ENCODE measurements at places on chromosomes 13 and 19. TPM values are rescaled to one million over a fixed set of nuclear protein-coding genes. Genes with fewer than 3 reads are reported as not detected.

GRCh38 chr13:56713656-56714055, 427.1 kb upstream of the PRR20A start:
- no peak for DNase-seq

DNA sequence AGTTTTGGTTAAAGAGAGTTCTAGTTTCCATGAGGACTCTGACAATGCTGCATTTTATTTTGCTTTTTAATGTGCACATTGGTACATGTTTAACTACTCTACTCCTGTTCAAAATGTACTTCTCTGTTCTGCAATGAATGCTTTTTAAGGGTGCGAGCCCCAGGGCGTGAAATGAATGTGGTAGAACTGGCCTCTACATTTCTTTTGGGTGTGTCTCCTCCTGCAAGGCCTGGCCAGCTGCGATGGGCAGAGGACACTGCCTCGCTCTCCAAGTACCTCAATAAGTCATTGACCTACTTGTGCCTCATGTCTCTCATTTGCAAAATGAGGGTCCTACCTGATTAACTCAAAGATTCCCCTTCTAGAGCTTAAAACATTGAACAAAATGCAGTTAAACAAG, 6.7 kb downstream of the RGS9BP start:
- no peak for DNase-seq

GRCh38 chr19:5136073-5136855, 167.4 kb downstream of the KDM4B start:
- no peak for DNase-seq

DNA sequence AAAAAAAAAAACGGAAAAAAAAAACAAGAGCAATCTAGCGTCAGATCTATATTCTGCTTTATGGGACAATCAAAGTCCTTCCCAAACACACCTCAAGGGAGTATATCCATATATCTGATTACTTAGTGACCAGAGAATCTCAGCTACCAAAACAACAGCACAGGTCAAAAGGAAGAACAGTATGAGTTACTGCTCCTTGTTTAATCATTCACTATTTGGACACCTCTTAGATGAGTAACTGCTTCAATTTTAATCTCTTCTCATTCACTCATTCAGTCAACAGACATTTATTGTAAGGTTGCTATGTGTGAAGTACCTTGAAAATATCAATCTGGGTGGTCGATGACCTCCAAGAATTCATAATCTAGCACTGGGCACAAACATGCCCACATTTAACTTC, 193.2 kb downstream of the IRS2 start:
- no peak for DNase-seq

- DNase-seq: no peak
Measured at GRCh38 chr13:29901710-29902631, 51.6 kb upstream of the UBL3 start.

- DNase-seq: no peak
Measured at GRCh38 chr19:28468701-28469459, 744.1 kb downstream of the UQCRFS1 start.

- DNase-seq: no peak
Measured at GRCh38 chr13:104043184-104043583, 977.0 kb upstream of the SLC10A2 start.

DNA sequence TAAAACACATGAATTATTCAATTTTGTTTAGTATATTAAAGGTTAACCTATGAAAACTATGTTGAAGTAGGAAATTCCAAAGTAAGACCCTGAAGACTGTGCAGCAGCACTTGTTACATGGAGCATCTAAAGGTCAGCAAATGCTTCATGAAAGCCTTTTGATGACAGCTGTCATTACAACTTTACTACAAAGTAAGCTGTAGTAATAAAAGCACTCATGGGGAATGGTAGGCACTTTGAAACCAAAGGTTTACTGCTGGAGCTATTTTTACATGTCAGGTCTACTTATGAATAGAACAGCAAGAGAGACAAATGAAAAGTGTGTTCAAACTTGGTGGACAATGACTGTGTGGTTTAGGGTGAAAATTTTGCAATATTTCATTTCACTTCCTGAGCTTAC, 672.5 kb upstream of the PCDH20 start:
- no peak for DNase-seq

GRCh38 chr19:29380581-29380980, 145.2 kb upstream of the VSTM2B start:
- no peak for DNase-seq

- no peak for DNase-seq
Measured at GRCh38 chr13:76868371-76868770, 17.8 kb downstream of the KCTD12 start.

DNA sequence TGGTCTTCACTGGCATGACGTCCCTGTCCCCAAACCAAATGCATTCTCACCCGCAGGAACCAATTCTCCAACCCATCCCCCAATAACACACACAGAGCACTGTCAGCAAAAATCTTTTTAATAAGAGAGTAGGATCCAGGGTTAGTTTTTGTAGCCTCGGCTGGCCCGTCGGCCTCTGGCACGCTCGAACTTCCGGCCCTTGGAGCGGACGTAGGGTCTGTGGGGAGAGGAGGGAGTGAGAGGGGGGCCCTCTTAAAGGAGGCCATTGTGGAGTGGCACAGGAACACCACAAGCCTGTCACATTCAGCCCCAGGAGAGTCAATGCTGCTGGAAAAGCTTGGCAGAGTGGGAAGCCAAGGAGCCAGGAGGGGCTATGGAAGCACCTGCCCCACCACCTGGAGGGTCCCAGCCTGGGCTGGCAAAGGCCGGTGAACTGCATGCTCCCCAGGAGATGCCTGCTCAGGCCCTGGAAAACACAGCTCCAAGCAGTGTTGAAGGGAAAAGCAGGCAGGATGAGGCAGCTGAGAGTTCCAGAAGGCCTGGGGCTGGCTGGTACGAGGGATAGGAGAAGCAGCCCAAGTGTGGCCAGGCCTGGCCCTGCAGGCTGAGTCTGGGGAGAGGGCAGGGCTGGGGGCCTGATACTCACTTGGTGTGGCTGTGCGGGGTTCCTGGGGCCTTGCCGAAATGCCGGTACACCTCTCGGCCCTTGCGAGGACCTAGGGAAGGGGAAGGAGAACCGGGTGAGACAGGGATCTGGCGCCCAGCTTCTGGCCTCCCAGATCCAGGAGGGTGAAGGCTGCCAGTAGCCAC, 560 bp upstream of the FAM83E start:
- no peak for DNase-seq

DNA sequence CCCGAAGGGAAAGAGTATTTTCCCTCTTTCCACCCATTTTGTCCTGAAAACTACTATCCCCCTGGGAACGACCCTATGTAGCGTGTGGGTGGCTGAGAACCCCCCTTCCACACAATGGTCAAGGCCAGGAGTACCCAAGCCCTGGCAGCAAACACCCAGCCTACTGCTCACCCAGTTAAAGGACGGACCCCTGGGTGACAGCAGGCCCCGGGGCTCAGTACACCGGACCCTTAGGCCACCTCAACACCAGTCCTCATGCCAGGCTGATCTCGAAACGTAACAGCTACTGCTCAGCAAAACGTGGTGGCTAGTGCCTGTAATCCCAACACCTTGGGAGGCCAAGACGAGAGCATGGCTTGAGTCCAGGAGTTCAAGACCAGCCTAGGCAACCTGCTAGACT, 1.4 kb downstream of the ANKRD27 start:
- DNase-seq: no peak

- peak; percentile 97 for DNase-seq
Measured at GRCh38 chr19:39845933-39846677, at the start of gene FBL. TSS of gene FBL (minus strand) at chr19:39846379. CDS start at chr19:39846300, 79 bp downstream.

- DNase-seq: no peak
Measured at GRCh38 chr13:30431269-30431940, 9.1 kb downstream of the UBE2L5 start.

MBD3L2 gene
- not detected for total RNA-seq

CACNA1A gene
- total RNA-seq: 0.39 TPM

PEAK3 gene
- total RNA-seq: 2.3 TPM

ZNF534 gene
- total RNA-seq: 0.24 TPM

NCCRP1 gene
- not detected for total RNA-seq
